ENCODE measurements at places on chromosomes 4 and X. TPM values are rescaled to one million over a fixed set of nuclear protein-coding genes. Genes with fewer than 3 reads are reported as not detected.

The HSFX4 gene
- total RNA-seq = not detected

The NPY2R gene
- total RNA-seq = not detected

The CHRDL1 gene
- 1.5 TPM for total RNA-seq

- no peak for DNase-seq
Measured at GRCh38 chr4:31784558-31784957, 1064.4 kb downstream of the PCDH7 start.

GRCh38 chrX:29299684-29300083, 712.4 kb downstream of the IL1RAPL1 start:
- DNase-seq = no peak

DNA sequence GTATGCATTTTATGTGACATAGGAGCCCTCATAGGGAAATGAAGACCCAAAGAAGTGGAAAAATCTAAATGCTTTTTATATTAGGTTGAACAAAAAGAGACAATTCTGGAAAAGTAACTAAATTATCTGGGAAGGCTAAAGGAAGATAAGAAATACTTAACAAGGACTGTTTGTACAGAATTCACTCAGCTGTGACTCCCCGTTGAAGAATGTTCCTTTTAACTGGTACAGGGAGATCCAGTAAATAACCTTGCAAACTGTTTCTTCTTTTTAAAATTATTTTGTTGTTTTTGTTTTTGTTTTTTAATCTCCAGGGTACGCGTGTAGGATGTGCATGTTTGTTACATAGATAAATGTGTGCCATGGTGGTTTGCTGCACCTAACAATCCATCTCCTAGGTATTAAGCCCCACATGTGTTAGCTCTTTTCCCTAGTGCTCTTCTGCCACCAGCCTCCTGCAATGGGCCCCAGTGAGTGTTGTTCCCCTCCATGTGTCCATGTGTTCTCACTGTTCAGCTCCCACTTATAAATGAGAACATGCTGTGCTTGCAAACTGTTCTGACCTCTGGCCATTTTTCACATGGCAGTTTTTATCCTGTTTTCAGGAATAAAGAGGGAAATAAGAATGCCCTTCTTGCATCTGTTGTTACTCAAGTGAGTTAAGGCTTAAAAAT, 81.7 kb downstream of the PWWP3B start:
- DNase-seq = no peak

DNA sequence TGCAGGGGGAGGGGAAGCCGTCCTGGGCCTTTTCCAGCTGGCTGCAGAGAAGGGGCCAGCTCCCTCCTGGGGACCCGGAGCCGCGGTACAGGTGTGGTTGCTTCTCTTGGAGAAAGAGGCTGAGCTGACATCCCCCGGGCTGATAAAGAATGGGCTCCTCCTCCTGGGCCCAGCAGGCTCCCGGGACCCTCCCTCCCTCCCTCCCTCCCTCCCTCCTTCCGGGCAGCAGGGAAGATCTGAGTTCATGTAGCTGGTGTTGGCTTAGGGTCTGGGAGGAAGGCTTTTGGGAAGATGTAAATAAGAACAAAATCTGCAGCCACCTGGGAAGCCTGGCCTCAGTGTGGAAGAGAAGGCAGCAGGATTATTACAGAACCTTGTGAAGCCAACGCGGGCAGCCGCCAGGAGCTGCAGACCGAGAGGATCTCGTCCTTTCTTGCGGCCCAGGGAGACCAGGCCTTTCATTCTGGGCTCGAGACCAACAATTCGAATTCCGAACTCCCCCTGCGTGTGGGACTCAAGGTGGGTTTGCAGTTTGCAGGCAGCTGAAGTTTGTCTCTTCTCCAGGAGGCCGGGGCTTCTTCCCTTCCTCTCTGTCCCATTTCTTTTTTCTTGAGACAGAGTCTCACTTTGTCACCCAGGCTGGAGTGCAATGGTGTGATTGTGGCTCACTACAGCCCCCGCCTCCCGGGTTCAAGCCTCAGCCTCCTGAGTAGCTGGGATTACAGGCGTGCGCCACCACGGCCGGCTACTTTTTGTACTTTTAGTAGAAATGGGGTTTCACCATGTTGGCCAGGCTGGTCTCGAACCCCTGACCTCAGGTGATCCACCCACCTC, at the start of gene PLCXD1:
PLCXD1 (plus strand) TSS at position 216 of the 834 bp plus-strand sequence. CDS start 2,807 bp downstream, outside the sequence.
- DNase-seq = no peak

DNA sequence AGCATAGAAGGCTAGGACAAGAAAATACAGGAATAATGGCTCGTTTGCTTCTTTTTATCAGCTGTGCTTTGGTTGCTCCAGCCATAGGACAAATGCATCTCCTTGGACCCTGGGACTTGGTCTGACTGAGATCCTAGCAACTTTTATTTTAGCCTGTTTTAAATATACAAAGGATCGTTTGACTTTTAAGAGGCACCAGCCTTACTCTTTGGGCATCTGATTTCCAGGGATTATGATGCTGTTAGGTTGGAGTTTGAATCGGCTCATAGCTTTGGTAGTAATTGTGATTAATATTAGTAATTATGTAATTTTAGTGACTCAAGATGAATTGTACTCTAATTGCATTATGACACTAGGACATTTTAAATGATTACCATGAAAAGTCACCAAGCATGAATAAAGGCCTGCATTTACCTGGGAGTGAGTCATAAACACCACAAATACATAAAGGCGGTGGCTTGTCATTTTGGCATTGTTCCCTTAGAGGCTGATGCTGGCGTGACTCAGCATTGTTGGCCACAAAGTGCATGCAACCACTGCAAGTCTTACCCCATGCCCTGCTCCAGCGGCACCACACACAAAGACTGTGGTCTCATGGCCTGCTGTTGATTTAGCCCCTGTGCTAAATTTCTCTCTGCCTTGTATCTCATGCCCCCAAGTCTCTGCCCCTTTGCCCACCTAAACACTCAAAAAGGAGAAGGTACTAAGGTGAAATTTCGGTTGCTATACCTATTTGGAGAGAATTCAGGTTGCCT, 12.4 kb downstream of the GPAT3 start:
- peak; percentile 93 for DNase-seq

GRCh38 chr4:110485452-110485851, 9.5 kb downstream of the ENPEP start:
- no peak for DNase-seq

All from Daoy (cell line).